ENCODE measurements at places on chromosomes 4 and X.

DNA sequence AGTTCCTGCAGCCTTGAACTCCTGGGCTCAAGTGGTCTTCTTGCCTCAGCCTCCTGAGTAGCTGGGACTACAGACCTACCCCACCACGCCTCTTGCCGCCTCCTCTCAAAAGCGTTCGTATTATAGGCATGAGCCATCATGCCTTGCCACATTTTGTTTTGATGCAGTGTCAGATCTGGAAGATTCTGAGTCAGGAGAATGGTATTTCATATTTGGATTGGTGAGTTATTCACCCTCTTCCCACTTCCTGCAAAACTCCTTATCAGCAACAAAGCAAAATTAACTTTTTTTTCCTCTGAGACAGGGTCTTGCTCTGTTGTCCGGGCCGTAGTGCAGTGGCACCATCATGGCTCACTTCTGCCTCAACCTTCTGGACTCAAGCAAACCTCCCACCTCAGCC, 29.6 kb downstream of the REST start:
- DNase-seq = no peak

GRCh38 chr4:94595880-94596483, 144.2 kb downstream of the PDLIM5 start:
- peak; percentile 56 for DNase-seq

DNA sequence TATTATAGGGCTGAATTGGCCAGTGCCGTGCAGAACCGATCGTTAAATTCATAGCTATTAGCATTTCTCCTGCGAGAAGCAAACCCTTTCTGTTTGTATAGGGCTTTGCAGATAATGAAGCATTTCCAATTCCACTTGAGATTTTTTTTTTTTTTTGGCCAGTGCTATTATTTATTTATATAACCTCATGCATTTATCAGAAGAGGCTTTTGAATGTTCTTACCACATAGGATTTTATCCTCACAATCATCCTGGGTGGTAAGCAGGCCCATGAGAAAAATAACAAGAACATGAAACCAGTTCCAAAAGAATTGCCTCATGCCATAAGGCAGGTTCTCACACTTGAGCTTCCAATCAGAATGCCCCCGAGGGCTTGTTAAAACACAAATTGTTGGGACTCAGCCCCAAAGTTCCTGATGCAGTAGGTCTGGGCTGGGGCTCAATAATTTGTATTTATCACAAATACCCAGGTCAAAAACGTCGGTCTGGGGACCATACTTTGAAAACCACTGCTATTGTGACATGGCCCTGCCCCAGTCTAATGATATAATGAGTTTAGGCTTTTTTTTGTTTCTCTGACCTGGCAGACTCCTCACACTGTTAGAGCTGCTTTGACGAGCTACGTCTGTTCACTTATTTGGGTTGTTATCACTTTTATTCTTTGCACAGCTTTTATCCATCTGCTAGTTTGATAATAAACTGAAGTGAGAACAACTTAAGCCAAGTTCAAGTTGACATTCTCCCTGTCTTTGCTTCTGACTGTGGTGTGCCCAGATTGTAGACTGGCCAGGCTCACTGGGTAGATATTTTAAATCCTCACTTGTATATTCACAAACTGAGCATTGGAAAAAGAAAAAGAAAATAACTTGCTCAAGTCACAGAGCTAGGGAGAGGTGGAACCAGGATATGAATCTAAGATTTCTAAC, 20.1 kb downstream of the SUPT20HL1 start:
- no peak for DNase-seq

- DNase-seq = peak; percentile 87
Measured at GRCh38 chr4:7649741-7650531, 215.2 kb upstream of the PSAPL1 start.

GRCh38 chr4:151409470-151410313, 716 bp downstream of the FHIP1A start:
- no peak for DNase-seq

- DNase-seq = no peak
Measured at GRCh38 chr4:122830426-122831095, 3.9 kb downstream of the FGF2 start.

DNA sequence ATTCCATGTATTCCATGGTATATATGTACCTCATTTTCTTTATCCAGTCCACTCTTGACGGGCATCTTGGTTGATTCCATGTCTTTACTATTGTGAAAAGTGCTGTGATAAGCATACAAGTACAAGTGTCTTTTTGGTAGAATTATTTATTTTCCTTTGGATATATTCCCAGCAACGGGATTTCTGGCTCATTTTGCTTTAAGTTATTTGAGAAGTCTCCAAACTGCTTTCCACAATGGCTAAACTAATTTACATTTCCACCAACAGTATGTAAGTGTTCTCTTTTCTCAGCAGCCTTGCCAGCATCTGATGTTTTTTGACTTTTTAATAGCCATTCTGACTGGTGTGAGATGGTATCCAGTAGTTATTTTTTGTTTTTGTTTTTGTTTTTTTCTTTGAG, 17.6 kb upstream of the FAT4 start:
- DNase-seq = no peak

GRCh38 chrX:5852941-5853340, 375.7 kb downstream of the NLGN4X start:
- DNase-seq = no peak

- no peak for DNase-seq
Measured at GRCh38 chr4:107793996-107794395, 30.7 kb upstream of the SGMS2 start.

GRCh38 chrX:19343085-19343534, 617 bp upstream of the PDHA1 start:
- DNase-seq = no peak

DNA sequence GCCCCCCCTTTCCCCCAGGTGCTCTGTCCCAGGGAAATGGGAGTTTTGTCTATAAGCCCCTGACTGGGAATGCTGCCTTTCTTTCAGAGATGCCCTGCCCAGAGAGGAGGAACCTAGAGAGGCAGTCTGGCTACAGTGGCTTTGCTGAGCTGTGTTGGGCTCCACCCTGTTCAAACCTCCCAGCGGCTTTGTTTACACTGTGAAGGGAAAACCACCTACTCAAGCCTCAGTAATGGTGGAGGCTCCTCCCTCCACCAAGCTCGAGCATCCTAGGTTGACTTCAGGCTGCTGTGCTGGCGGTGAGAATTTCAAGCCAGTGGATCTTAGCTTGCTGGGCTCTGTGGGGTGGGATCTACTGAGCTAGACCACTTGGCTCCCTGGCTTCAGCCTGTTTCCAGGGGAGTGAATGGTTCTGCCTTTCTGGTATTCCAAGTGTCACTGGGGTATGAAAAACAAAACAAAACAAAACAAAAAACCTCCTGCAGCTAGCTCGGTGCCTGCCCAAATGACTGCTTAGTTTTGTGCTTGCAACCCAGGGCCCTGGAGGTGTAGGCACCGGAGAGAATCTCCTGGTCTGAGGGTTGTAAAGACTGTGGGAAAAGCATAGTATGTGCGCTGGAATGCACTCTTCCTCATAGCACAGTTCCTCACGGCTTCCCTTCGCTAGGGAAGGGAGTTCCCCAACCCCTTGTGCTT, 41.7 kb downstream of the ITM2A start:
- DNase-seq = no peak

GRCh38 chr4:138242076-138242833, at the start of gene SLC7A11:
SLC7A11 (minus strand) TSS chr4:138242349; CDS start chr4:138242069, 280 bp downstream.
- DNase-seq = peak; percentile 95

DNA sequence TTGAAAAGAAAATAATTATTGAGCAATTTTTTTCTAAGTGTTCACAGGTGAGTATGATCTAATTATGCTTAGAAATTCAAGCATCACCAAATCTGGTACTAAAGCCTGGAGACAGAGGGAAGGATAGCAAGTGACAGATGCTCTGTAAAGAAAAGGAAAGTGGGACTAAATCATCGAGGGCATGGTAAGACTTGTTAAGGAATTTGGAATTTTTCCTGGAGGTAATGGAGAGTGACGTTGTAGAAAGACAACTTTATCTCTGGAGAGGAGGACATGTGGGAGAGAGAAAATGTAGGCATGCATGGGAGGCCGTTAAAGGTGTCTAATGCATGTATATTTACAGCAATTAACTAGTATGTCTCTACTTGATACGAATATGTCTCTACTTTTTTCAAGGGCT, 333.2 kb upstream of the ATOH1 start:
- DNase-seq = no peak

DNA sequence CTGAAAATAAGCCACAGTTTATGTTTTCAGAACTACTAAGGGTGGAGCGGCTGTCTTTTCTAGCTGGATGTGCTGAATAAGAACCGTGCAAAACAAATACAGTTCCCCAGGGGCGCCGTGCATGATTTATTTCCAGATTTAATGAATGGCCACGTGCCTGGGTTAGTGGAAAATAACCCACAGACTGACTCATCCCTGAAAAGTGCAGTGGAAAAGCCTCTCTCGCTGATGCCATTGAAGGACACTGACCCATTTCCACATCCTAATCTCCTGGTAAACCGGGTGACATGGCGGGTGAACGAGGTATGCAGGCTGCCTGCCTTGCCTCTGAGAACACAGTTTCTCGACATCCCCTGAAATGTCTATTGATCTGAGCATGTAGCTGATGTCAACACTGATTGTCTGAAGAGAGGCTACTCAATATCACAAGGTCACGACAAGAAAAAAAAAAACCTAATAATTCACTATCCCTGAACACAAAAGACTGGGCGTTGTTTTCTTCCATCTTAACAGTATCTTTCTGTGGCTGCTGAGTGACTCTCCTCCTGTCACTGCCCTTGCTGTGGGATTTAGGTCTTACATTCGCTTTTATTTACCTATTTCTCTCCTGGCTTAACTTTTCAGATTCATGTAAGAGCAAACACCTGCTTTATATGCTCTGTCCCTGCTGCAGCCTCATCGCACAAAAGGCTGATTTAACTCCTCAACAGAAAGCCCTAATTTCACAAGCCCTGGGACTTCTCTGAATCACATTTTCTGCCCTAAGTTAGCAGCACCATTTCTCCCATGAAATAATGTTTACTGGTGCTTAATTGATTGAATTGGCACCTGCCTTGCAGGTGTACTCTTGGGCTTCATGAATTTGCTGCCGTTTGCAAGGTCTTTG, 76.9 kb upstream of the SCOC start:
- no peak for DNase-seq

DNA sequence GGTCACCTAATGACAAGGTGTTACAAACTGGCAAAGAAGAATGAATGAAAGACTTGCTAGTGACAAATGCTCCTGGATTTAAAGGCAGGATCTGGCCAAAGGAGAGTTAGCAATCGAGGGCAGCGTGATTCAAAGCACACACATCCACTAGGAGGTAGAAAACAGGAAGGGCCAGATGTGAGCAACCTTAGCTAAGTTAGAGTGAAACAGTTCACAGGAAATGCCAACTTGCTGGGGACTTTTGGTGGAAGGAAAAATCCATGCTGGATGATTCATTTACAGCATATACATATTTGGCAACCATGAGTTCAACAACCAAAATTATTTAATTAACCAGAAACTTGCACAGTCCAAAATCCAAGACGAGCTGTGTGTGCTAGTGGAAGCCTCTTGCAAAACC, 276.9 kb downstream of the PTTG2 start:
- DNase-seq = peak; percentile 91

GRCh38 chr4:143185253-143186107, 763 bp downstream of the USP38 start:
- peak; percentile 23 for DNase-seq

DNA sequence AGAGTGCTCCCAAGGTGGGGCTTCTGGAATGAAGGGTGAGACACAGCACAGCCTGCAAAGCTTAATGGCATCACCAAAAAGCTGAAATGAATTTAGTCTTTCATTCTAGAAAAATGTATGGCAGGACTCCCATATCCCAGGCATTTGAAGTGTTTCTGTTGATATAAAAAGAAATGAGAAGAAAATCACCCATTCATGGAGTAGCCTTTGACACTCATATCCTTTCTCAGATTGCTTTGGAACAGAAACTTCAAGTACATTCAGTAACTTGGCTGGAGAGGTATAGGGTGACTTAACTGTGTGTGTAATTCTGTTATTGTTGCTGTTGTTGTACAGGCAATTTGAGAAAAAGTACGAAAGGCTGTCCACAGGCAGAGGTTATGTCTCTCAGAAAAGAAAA, 35.3 kb downstream of the C4orf54 start:
- DNase-seq = no peak

DNA sequence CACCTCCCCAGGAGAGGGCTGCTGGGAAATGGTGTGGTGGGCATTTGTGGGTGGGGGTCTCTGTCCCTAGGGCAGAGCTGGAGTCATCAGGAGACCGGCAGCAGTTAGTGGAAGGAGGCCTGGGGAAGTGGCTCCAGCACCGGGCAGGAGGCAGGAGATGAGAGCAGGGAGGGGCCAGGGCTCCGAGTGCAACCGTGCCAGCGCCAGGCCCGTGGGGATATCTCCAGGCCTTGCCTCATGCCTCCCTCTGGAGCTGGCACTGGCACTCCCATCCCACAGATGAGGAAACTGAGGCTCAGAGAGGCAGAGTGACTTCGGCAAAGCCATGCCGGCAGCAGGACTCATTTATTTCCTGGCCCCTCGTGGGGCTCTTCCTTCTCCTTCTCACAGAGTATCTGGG, 83.5 kb downstream of the HMX1 start:
- DNase-seq = no peak

DNA sequence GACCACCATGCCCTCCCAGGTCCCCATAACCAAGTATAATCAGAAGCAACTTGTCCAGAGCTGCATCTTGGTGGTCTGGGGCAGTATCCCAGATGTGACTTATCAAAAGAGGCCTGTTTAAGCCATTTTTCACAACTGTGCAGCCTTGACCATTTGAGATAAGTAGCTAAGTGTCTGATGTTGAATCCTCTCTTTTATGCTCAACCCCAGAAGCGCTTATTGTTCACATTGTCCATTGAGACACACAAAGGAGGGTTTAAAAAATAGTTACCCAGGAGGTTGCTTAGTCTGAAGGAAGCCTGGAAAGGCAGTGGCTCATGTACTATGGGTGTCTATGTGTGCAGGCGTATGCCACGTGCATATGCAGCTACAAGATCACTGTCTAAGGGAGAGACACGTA, 27.0 kb downstream of the ENPP6 start:
- no peak for DNase-seq

DNA sequence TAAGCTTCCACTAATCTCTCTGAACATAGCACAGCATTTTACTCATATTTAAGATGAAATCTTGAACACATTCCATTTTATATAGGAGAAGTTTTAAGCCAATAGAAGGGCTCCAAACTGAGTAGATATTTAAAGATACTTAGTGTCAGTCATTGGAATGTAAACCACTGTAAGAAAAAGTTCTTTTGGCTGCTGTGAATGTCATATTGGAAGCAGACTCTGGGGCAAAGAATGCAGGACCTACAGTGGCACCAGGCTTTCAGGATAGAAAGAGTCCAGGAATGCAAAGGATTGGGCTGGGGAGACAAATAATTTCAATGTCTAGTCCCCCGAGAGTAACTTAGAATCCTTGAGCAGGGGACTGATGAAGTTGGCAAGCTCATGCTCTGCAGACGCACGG, 1047.7 kb downstream of the STIM2 start:
- DNase-seq = no peak

DNA sequence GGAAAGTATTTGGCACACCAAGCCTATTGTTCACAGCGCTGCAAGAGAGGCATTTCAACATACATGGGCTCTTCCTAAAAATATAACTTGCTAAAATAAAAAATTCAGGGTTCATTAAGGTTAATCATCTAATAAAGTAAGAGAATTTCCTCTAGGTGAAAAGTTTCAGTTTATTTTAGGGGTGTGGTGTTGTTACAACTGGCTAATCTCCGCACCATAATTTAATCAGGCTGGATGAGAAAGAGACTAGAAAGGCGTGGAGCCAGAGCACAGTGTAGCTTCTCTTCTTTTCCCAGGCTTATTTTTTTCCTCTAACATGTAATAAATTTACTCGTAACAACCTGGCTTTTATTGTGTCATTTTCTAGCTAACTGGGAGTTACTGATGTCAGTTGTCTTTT, 47.9 kb downstream of the FHL1 start:
- DNase-seq = no peak
